ENCODE measurements at places on chromosomes 2 and 18.

GRCh38 chr2:236764716-236765115 is 195.1 kb downstream of the ACKR3 start:
- ATAC-seq = no peak

GRCh38 chr2:241673189-241673663 is 13.4 kb downstream of the DTYMK start:
- no peak for ATAC-seq

- no peak for ATAC-seq
Measured at GRCh38 chr2:180324182-180324581, 317.1 kb upstream of the CWC22 start.

DNA sequence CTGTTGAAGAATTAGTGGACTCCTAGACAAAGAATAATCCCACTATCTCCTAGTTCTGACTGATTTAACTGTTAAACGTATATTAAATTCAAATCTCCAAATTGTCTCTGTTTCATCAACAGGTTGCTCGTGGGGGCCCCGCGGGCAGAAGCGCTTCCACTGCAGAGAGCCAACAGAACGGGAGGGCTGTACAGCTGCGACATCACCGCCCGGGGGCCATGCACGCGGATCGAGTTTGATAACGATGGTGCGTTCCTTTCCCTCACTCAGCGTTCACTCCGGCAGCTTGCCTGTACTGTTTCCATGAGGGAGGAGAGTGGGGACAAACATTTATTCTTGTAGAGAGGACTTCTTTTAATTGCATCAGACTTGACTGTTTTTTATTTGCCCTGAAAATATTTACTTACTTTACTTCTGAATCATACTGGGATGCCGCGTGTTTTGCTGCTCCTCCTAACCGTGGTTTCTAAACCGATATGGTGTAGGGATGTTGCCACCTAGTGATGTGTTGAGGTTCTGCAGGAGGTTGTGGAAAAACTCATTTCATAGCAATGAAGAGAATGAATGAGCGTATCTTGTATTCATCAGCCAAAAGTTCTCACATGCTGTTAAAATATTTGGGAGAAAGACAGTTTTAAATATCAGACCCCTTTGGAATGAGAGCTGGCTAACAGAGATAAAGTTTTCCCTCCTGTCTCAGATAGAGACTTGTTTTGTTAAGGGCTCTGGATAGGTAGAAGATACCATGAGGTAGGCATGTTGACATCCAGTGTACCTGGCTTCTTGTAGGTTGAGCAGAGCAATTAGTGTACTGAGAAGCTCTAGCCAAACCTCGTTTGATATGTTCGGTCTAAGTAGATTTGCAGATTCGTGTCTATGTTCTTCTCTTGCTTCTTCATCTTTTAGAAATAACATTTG is 38.3 kb downstream of the ITGA6 start:
- peak; percentile 59 for ATAC-seq

GRCh38 chr18:48914581-48915251 is 36.0 kb downstream of the SMAD7 start:
- no peak for ATAC-seq

GRCh38 chr2:240368781-240369331 is 66.6 kb upstream of the GPC1 start:
- ATAC-seq = no peak

GRCh38 chr2:237235383-237236095 is 149.8 kb downstream of the COPS8 start:
- no peak for ATAC-seq

DNA sequence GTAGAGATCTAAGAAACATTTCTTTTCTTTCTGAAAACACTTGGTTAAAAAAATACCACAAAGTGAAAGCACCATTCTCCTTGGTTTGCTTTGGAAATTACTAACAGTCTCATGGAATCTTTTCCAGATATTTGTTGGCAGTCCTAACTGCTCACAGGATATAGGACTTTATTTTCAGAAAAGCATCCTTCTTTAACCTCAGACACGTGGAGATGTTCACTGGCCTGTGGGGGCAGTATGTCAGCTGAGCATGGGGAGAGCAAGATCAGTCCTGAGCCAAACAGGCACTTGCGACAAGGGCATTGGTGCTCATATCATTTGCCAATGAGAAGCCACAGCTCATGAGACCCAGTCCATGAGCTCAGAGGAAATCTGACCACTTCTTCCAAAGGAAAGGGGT is 371.9 kb downstream of the NBAS start:
- ATAC-seq = no peak

GRCh38 chr18:46596119-46596518 is 60.9 kb downstream of the LOXHD1 start:
- ATAC-seq = no peak

GRCh38 chr2:235533616-235534385 is 40.0 kb downstream of the AGAP1 start:
- no peak for ATAC-seq

DNA sequence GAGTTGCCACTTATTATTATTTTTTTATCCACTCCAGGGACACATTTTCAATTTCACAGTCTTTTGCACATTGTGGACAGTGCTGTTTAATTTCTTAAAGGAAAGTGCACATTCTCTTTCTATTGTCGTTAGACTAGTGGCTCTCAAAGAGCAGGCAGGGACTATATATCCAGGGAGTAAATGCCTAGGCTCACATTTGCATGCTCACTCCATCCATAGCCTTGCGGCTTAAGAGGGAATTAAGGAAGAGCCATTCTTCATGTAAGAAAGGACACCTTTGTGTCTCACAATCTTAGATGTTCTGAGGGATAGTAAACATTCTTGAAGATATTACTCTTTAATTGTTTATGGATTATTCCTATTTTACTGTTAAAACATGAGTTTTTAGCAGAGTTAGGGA is 70.8 kb downstream of the FIGN start:
- ATAC-seq = no peak

- ATAC-seq = peak; percentile 93
Measured at GRCh38 chr18:58800582-58800981, 64.1 kb upstream of the ZNF532 start.

DNA sequence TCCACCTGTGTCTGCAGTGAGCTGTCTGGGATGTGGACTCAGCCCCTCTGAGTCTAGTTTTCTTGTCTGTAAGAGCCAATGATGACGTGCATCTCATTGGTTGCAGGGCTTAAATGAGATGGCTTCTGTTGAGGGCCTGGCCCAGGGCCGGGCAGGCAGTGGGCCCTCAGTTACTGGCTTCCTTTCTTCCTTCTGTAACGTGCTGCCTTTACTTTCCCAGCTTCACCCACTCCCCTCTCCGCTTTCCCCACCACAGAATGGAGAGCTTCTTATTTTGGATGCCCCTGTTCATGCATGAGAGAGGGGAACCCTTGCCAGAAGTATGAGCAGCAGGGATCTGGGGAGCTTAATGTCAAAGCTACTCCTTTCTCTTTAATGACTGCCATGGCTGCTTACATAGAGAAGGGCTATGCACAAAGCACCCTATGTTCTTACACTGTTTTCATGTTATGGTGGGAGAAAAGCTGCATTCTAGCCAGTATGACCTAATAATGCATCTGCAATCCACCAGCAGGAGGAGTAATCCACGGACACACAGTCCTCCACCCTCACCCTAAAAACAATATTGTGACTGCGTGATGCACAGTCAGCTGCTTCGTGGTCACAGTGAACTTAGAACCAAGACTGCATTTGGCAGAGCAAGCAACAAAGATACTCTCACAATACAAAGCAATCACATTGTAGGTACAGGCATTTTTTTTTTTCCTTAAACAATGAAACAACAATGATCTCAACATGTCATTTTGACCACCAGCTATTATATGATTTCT is 37.2 kb downstream of the CREG2 start:
- ATAC-seq = no peak

GRCh38 chr2:201452058-201452921 is 750 bp downstream of the STRADB start:
- ATAC-seq = peak; percentile 64

- no peak for ATAC-seq
Measured at GRCh38 chr2:222241128-222241870, 57.5 kb downstream of the PAX3 start.

DNA sequence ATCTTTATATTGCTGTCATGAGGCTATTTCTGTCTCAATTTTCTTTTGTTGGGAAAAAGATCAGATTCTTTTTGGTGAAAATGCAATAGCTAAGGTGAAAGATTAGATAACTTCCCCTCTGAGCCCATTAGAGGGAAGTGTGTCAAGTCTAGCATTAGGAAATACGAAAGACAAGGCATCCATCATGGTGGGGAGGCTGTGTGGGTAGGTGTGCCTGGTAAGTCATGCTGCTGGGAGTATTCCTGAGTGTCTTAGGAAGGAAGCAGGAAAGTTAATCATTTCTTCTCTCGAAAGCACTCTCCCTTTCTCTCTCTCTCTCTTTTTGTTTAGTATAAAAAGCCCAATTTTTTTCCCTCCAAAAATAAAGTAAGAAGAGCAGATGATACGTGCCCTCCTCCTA is 780.2 kb upstream of the FSHR start:
- ATAC-seq = no peak

All from stimulated activated memory B cell treated with anti-CD40 and anti-IgM and Interleukin-4, amounts not matched to agents 10 μg/mL and 1 μg/mL and 100 μg/mL, for 72 hours (primary cell).